ENCODE measurements at places on chromosomes 11 and 22. TPM values are rescaled to one million over a fixed set of nuclear protein-coding genes. Genes with fewer than 3 reads are reported as not detected.

- peak; percentile 81 for DNase-seq
Observed at GRCh38 chr11:72224564-72225410, at the start of gene INPPL1. Gene INPPL1, plus strand, starts transcription at chr11:72224767. Its CDS starts 218 bp downstream, at chr11:72224985.

DNA sequence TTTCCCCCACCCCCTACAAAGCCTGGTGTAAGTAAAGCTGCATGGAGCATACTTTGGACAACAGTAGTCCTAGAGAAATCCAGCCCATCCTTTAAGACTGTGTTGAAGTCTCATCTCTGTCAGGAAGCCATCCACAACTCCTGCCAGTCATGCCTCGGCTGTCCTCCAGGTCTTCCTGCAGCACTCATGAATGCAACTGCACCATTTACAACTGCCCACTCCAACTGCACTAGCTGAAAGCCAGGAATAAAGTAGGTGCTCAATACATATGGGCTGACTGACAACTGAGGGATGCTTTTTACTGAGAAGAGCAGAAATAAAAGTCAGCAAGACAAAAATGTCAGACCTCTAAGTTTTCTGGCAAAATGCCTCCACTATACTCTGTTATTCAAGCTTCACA lies 27.4 kb downstream of the IL18BP start:
- no peak for DNase-seq

DNA sequence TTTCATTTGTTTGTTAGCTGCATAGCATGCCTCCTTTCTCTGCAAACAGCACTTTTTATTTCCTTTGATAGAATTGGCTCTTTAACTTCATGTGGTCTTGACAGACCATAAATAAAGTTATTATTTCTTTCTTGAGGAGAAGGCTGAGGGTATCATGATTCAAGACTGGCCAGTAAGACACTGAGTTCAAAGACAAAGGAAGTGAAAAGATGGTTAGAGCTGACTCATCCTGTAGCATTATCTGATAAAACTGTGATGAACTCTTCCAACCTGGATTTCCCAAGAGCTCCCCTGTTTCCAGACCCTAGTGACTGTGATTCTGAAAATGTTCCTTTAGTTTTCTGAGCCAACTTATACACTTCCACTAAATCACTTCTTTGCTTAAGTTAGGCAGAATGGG lies 179.3 kb upstream of the FAT3 start:
- DNase-seq: no peak

OR10D3 gene
- not detected for total RNA-seq

MYRF gene
- 0.83 TPM for total RNA-seq

FAT3 gene
- total RNA-seq: 1.2 TPM

RAB38 gene
- not detected for total RNA-seq

CNTF gene
- 1.2 TPM for total RNA-seq
